ENCODE measurements at places on chromosomes 12 and 14.

DNA sequence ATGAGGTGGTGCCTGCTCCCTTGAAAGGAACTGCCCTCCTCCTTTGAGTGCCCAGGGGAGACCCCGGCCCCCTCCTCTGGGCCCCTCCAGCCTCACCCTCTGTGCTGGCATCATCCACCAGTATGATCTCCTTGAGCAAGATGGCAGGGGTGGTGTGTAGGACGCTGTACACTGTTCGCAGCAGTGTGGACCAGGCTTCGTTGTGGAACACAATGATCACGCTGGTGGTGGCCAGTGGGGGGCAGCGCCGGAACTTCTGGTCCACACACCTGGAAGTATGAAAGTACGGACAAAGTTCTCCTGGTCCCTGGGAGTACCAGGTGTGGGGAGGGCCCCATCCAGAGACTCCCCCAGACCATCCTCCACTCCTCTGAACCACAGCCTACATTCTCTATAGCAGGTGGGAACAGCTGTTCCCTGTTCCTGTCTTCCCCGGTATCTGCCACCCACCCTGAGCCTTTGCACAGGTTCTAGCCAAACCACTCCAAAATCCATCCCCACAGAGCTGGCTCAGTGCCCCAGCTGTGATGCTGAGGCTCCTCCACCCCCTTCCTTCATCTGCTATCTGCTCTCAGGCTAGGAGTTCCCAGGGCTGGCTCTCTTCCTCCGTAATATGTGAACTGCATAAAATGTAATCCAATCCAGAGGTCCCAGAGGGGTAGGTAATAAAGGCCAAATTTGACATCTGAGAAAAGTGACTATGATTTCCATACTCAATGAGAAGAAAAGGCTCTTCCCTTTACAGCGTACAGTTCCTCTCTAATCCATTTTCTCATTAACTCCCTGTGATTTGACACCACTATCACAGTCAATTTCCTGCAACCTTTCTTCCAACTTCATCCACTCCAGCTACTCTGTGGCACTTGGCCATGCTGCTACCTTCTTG is 13.9 kb downstream of the GALNT6 start:
- DNase-seq = no peak

GRCh38 chr12:72075891-72076557 is 137.4 kb downstream of the TPH2 start:
- DNase-seq = no peak

DNA sequence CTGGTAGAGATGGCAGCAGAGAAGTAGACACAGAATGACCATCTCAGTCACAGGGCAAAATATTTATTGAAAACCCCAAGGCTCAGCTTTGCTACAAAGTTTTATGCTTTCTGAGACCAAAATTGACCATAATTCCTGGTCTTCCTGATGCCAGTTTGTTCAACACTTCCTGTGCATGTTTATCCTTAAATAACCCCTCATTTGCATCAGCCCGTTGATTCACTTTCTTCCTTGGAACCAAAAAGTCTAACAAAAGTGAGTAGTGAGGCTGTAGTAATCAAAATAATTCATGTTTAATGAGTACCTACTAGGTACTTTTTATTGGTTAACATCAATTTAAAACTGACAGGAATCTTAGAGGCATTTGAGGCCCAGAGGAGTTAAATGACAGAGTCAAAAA is 51.7 kb downstream of the TRHDE start:
- no peak for DNase-seq

DNA sequence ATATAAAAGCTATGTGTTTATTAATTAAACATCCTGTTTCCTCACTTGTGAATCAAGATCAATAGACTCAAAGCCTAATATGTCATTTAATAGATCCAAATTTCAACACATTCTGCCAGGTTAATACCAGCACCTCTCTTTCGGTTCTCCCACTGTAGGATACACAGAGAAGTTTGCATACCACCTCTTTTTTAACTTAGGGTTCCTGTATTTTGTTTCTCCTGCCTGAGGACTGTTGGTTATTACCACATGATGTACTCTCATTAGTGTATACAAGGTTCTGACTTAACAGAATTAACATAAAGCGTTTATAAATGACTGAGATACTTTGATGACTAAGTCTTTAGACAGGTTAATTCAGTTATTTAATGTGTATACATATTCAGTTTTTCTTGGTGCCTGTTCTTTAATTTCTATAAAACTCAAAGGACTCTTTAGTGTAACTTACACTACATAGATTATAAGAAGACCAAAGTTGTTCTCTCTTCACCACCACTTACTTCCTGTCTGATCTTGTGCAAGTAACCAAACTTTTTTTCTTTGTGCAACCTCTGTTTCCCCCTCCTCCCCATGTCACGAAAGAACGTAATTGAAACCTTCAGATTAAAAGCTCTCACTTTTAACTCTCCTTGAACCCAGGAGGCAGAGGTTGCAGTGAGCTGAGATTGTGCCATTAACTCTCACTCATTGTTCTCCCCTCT is 89.8 kb upstream of the DNM1L start:
- no peak for DNase-seq

GRCh38 chr14:69242311-69243224 is 17.4 kb upstream of the GALNT16 start:
- DNase-seq = peak; percentile 19

DNA sequence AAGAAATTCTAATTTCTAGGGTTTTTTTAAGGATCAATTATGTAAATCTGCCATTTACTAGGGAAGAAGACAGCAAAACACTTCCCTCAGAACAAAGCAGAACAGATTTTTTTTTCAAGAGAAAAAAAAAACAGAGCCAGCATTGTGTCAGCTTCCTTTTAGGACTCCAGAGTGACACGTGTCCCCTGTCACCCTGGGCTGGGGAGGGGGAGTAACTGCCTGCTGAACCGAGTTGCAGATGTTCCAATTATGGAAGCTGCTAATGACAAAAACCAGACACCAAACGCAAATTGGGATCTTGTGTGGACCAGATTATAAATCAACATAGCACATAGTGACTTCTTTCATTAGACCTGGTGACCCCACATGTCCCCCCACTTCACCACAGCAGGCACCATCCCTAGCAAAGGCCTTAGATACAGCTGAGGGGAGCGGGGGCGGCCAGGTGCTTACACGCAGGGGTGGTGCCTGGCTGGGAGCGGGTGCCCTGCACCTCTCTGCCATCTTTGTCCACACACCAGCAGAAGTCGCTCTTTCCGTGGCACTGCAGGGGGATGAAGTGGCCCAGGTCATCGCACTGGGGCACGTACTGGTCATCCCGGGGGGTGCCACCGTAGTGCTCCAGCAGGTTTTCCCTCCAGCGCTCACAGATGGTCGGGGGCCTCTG is 25.4 kb downstream of the RTRAF start:
- DNase-seq = no peak

DNA sequence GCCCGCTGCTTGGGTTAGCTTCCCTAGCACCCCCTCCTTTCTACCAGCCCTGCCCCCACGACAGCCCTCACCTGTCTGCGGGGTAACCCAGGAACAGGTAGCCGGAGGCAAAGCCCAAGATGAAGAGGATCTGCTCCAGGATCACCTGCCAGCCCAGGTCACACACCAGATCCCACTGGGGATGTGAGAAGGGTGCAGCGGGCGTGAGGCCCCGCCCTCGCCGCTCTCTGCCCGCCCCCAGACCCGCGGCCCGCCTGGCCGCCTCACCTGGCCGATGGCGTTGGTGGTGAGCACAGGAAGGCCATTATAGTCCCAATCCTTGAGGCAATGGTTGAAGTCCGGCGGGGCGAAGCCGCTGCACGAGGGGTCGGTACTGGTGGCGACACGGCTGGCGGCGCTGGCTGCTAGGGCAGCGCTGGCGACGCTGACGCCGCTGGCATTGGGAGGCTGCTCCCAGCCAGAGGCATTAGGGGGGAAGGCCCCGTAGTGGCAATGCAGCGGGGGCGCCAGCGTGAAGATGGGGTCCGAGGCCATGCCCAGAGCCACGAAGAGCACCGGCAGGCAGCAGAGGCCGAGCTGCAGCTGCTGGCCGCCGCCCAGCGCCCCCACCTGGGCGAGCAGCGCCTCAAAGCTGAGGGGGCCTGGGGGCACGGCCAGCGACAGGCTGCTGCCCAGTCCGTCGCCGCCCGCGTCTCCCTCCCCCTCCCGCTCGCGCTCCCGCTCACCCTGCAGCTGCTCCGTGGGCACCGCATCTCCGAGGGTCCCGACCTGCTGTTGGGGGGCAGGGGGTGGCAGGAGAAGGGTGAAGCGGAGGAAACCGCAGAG is 794 bp downstream of the SLC22A17 start:
- DNase-seq = no peak

GRCh38 chr14:95322651-95323050 is 2.9 kb upstream of the CLMN start:
- no peak for DNase-seq

DNA sequence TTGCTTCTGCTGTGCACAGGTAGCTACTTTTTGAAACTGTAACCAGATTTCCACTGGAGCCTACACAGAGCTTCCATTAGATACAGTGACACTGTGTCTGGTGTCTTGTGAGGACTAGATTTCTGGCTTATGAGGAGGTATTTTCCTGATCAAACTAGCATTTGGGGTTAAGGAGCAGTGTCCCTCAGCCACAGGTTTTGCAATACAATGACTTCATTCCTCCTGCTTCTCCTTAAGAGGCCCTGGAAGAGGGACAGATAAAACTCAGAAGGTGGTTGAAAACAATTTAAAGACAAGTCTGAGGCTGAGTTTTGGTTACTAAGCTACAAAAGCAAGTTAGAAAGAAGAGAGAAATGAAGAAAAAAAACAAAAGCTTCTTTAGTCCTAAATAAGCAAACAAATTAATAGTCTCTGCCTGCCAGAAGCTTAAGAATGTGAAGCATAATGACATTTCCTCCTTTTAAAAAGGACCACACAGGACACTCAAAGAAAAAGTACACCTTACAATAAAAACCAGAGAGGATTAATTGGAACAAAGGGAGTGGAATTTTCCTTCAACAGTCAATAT is 53.0 kb downstream of the PKP2 start:
- DNase-seq = no peak

- no peak for DNase-seq
Measured at GRCh38 chr14:50040401-50040775, 76.0 kb downstream of the VCPKMT start.

DNA sequence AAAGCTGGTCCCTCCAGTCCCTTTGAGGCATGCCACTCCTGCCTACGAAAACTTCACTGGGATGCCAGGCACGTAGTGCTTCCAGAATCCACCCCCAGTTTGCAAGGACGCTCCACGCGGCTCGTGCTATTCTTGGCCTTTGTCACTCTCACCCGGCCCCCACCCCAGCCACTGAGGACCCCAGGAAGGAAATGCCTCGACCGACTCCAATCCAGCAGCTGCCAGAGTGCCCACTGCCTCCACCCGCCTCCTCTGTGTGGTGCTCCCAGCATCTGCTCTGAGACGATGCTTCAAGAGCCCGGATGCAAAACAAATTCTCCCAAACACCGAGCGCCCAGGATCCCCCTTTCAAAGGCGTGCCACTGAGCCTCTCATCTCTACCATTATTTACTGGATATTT is 123.9 kb downstream of the RFLNA start:
- no peak for DNase-seq

DNA sequence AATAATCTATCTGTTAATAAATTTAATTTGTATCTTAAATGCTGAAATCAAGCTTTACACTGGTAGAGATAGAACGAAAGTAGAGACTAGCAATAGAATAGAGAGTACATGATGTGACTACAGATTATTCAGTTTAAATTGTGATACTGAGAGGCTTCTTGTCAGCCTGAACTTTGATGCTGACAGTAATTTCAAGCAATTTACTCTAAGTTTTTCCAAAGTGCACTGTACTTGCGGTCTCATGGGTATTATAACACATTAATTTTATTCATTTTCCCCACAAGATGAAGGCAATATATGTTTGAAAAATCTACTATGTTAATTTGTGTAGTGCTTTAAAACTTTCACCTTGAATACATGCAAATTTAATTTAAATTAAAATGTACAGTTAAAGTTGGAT is 914.0 kb upstream of the FBXO33 start:
- DNase-seq = no peak

DNA sequence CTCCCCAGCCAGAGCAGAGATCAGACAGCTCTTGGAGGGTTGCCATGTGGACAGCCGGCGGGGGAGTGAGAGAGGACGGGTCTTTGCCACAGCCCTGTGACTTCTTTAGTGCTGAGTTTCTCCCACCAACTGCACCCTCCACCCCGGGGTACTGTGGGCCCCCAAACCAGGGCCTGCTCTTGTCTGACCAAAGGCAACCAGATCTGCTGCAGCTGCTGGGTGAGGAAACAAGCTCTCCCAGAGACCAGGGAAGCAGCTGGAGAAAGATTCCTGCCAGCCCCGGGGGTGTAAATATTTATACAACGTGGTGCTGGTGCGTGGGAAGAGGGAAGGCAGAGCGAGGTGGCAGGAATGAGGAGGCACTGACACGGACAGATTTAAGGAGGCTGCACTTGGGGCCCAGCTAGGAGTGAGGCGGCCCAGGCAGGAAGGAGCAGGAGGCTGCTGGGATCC is 14.3 kb upstream of the ZFP36L1 start:
- DNase-seq = no peak

- DNase-seq = no peak
Measured at GRCh38 chr14:24904533-24904932, 145.4 kb downstream of the STXBP6 start.

DNA sequence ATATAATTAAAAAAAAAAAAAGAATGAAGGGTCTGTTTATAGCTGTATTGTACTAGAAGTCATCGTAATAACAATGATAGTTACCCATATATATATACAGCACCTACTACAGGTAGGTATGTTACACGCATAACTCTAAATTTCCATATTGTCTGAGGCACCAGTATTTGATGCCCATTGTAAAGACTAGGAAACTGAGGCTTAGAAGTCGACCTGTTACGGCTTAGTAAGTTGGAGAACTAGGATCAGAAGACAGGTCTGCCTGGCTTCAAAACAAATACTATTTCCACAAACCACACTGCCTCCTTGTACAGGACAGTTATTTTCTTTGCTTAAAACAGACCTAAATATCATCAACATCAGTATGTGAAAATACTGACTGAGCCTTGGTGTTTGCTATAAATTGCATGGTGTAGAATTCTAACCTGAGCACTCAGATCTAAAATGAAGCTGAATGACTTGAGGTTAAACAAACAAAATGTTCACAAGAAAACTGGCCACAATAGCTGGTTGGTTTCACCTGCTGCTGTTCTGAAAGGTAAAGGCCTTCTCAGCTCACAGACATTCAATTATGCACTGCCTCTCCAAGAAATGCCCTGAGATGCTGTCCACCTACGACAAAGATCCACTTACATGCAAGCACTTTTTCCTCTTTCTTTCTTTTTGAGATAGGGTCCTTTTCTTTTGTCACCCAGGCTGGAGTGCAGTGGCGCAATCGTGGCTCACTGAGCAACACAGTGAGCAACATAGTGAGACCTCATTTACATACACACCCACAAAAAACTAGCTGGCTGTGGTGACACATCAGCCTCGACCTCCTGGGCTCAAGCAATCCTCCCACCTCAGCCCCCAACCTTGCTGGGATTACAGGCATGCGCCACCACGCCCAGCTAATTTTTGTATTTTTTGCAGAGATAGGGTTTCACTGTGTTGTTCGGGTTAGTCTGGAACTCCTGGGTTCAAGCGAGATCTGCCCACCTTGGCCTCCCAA is 35.7 kb downstream of the SSH1 start:
- DNase-seq = no peak

- DNase-seq = no peak
Measured at GRCh38 chr12:106128585-106129328, 10.0 kb downstream of the NUAK1 start.
